Articular chondrocyte of knee joint (primary cell): ENCODE measurements at places on chromosomes 7 and 10. TPM values are rescaled to one million over a fixed set of nuclear protein-coding genes. Genes with fewer than 3 reads are reported as not detected.

TAS2R38 gene
- total RNA-seq: not detected in 2 replicates

SPDYE8 gene
- total RNA-seq: not detected in 2 replicates

NKX6-2 gene
- total RNA-seq: not detected in 2 replicates

ELFN1 gene
- 2.3 and 3.9 TPM in 2 replicates for total RNA-seq

PFKP gene
- 79.9 and 84.8 TPM in 2 replicates for total RNA-seq

RELN gene
- under 0.01 TPM in 2 replicates for total RNA-seq

C10orf53 gene
- total RNA-seq: not detected in 2 replicates

RNF32 gene
- 2.0 and 2.6 TPM in 2 replicates for total RNA-seq

OR6B1 gene
- not detected in 2 replicates for total RNA-seq

ACTL6B gene
- 0.11 TPM in 1 of 2 replicates, not detected in the other for total RNA-seq

CLEC5A gene
- total RNA-seq: not detected in 2 replicates

KLHDC10 gene
- total RNA-seq: 53.6 and 60.4 TPM in 2 replicates

SLC26A3 gene
- total RNA-seq: not detected in 2 replicates

STEAP1B gene
- total RNA-seq: 26.2 and 32.1 TPM in 2 replicates
